ENCODE measurements at places on chromosomes 1 and 21. TPM values are rescaled to one million over a fixed set of nuclear protein-coding genes. Genes with fewer than 3 reads are reported as not detected.

DNA sequence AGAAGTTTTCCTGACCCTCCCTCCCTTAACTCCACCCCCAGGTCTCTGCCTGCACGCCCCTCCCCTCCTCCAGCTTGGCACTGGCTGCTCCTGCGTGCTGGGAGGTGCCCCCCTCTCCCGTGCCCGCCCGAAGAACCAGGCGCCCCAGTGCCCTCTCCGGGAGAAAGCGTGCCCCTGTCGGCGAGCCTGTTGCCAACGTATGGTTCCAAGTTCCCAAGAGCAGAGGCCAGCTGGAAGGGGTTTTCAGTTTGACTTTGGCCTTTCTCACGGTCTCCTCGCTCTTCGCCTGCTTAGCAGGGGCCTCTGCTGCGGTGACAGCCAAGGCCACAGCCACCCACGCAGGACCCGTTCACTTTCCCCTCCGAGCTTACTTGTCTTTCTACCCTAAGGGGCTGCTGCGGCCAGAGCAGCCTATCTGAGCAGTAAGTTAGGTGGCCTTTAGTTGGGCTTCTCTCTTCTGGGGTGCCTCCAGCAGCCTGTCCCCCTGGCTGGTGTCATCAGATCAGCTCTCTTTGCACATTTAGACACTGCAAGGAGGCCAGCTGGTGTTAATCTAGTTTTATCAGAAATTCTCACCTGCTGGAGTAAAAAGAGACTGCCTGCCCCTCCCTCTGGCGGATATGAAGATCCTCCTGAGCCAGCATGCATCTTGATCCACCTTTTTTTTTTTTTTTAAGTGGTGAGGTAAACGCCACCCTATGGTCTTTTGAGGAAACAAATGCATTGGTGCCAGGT is 1.5 kb downstream of the STUM start:
- no peaks in the 10 kb centered on the region for H3K27me3 ChIP-seq
- H3K4me3 ChIP-seq, result peak overlapping the region; percentile 61
- H3K4me1 ChIP-seq, result peaks cover 5% of the 10 kb centered on the region
- no peaks in the 10 kb centered on the region for H3K36me3 ChIP-seq
- no peak overlapping the region for H3K27ac ChIP-seq

GRCh38 chr1:147600119-147601111 is 59.1 kb downstream of the BCL9 start:
- no peak for DNase-seq
- H3K4me1 ChIP-seq, result peaks cover 8% of the 10 kb centered on the region
- peak overlapping the region; percentile 98 for H3K27ac ChIP-seq
- H3K36me3 ChIP-seq, result no peaks in the 10 kb centered on the region

- DNase-seq, result no peak
- no peak overlapping the region for H3K27ac ChIP-seq
- no peaks in the 10 kb centered on the region for H3K36me3 ChIP-seq
- no peaks in the 10 kb centered on the region for H3K4me1 ChIP-seq
- H3K4me3 ChIP-seq, result no peak overlapping the region
These were observed 43.1 kb upstream of the PIGC start for GRCh38 chr1:172486805-172487454.

DNA sequence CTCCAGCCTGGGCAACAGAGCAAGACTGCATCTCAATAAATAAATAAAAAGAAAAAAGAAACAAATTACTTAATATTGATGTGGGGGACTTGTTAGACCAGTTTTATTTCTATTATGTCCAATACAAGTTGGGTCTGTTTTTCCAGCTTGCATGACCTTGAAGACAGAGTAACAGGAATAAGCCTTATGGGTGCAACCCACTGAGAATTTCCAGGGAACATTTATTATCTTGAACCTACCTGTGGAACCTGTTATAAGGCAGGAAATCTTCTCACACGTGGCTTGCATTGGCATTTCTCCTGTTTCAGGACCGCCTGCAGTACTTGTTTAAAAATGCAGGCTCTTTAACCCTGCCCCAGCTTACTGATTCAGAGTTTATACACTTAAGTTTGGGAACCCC is 64.0 kb downstream of the ZBTB17 start:
- peaks cover 5% of the 10 kb centered on the region for H3K4me1 ChIP-seq
- H3K36me3 ChIP-seq, result peaks cover 2% of the 10 kb centered on the region

The BMP8A gene
- total RNA-seq, result 6.9 TPM

- H3K36me3 ChIP-seq, result no peaks in the 10 kb centered on the region
- H3K4me1 ChIP-seq, result no peaks in the 10 kb centered on the region
- DNase-seq, result no peak
- H3K4me3 ChIP-seq, result no peak overlapping the region
- no peaks in the 10 kb centered on the region for H3K27me3 ChIP-seq
These were observed 54.7 kb downstream of the FNBP1L start for GRCh38 chr1:93502571-93502970.

DNA sequence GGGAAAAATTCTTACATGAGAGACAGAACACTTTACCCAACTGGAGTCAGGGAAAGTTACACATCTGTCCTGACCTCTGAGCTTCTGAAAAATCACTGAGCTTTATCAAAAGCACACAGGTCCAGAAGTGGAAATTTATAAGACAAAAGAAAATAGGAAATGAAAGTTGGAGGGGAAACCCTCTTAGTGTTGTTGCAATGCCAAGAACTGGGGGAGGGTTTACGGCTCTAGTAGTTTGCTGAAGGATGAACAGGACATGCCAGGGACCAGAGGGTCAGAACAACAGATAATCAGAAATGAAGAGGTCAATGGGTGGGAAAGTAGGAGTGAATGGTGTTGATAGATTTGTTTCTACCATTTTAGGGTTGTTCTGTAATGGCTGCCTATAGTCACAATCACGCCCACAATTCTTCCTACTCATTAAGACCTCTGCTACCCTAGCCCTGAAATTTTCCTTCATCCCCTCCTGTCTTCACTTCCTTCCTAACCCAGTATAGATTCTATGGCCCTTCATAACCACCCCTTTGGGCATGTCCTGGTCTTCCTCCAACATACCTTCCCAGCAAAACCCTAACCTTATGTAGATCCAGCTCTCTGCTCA is 30.3 kb upstream of the FMOD start:
- H3K4me3 ChIP-seq, result no peak overlapping the region
- H3K4me1 ChIP-seq, result peaks cover 32% of the 10 kb centered on the region
- DNase-seq, result peak; percentile 25
- no peaks in the 10 kb centered on the region for H3K36me3 ChIP-seq
- H3K27me3 ChIP-seq, result no peaks in the 10 kb centered on the region

The CCDC30 gene
- total RNA-seq, result 5.8 TPM

The RXRG gene
- 1.4 TPM for total RNA-seq

- DNase-seq, result no peak
- H3K36me3 ChIP-seq, result no peaks in the 10 kb centered on the region
- H3K4me3 ChIP-seq, result no peak overlapping the region
- no peak overlapping the region for H3K27ac ChIP-seq
These were observed 650 bp downstream of the TNFAIP8L2 start for GRCh38 chr1:151157067-151157531.

- no peak overlapping the region for H3K27ac ChIP-seq
- no peaks in the 10 kb centered on the region for H3K36me3 ChIP-seq
- H3K27me3 ChIP-seq, result no peaks in the 10 kb centered on the region
These were observed 562.4 kb upstream of the USP24 start for GRCh38 chr1:55777545-55777944.

The FAM177B gene
- not detected for total RNA-seq

- no peaks in the 10 kb centered on the region for H3K36me3 ChIP-seq
- H3K27me3 ChIP-seq, result no peaks in the 10 kb centered on the region
- DNase-seq, result no peak
- H3K4me3 ChIP-seq, result peak overlapping the region; percentile 81
These were observed 672 bp downstream of the ENSA start for GRCh38 chr1:150628766-150629114.

- no peaks in the 10 kb centered on the region for H3K36me3 ChIP-seq
- no peak overlapping the region for H3K27ac ChIP-seq
- peaks cover 18% of the 10 kb centered on the region for H3K4me1 ChIP-seq
- DNase-seq, result no peak
These were observed 48.0 kb downstream of the GPR161 start for GRCh38 chr1:168088511-168089325.

DNA sequence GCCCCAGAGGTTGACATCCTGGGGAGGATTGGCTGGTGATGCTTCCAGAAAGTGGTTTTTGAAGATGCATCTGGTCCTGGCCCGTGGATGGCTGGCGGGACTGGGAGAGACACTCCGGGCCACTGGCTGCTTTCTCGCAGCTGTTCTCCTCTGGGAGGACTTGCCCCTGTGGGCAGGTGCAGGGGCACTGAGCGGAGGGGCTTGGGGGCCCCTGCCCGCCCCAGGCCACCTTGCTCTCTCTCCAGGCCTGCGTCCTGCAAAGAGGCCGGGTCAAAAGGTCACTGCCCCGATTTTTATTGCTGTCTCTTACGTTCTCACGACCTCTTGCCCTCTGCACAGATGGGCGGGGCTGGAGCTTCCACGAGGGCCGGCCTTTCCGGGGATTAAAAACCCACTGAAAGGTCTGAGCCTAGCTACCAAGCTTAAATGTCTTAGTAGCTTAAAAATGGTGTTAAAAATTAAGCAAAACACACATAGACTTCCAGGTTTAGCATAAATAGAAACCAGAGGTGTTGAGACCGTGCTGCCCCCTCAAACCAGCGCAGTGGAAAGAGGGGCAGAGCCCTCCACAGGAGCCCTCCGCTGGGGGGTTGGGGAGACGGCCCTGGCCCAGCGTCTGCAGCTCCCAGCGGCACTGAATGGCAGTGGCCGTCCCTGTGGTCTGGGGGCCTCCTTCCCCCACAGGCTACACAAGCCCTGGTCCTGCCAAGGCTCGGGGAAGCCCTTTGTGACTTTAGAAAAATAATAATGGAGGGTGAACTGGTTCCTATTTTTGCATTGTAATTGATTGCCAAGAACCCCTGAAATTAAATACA is 43.9 kb downstream of the SKI start:
- H3K36me3 ChIP-seq, result no peaks in the 10 kb centered on the region
- no peaks in the 10 kb centered on the region for H3K27me3 ChIP-seq
- DNase-seq, result no peak
- peak overlapping the region; percentile 11 for H3K27ac ChIP-seq

The HRNR gene
- not detected for total RNA-seq

The C1QTNF12 gene
- total RNA-seq, result 1.5 TPM

- H3K36me3 ChIP-seq, result no peaks in the 10 kb centered on the region
- no peak overlapping the region for H3K4me3 ChIP-seq
- no peak overlapping the region for H3K27ac ChIP-seq
- H3K27me3 ChIP-seq, result no peaks in the 10 kb centered on the region
- no peaks in the 10 kb centered on the region for H3K4me1 ChIP-seq
These were observed 55.4 kb upstream of the JUN start for GRCh38 chr1:58839147-58839795.

The SELE gene
- total RNA-seq, result 0.92 TPM

DNA sequence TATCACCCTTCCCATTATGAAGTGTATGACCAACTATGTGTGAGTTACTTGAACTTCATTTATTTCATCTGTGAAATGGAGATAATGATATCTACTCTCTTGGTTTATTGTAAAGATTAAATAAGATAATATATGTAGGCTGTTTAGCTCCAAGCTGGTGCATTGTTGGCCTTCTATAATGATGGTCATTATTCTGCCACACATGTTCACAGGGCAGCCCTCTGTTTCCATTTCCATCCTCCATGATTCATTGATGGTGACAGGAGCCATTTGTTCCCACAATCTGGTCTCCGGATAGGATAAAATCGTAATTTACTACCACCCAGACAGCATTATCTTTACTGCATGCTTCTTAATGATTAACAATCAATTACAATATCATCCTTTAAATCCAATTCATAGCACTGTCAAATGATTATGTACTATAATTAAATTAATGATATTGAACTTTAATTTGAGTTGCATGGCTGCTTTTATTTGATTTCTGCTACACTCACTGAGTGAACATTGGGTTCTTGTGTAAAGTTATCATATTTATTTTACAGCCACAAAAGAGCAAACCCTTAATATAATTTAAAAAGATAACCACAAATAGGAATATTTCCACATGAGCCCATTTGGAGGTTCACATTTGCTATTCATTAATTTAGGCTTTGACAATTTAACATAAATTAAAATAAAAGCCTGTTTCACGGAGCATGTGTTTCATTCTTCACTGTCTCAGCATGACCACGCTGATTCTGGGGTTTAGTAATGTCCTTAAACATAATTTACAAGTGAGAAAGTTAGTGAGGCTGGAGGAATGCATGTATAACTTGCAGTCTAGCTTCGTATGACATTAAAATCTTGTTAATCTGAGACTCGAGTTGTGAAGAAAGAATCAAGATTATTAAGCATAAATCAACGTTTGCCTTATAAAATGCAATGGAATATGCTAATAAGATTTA is 596.4 kb upstream of the ZRANB2 start:
- H3K27ac ChIP-seq, result no peak overlapping the region
- H3K36me3 ChIP-seq, result no peaks in the 10 kb centered on the region
- no peaks in the 10 kb centered on the region for H3K4me1 ChIP-seq
- no peak overlapping the region for H3K4me3 ChIP-seq

The GBP4 gene
- 23.7 TPM for total RNA-seq

DNA sequence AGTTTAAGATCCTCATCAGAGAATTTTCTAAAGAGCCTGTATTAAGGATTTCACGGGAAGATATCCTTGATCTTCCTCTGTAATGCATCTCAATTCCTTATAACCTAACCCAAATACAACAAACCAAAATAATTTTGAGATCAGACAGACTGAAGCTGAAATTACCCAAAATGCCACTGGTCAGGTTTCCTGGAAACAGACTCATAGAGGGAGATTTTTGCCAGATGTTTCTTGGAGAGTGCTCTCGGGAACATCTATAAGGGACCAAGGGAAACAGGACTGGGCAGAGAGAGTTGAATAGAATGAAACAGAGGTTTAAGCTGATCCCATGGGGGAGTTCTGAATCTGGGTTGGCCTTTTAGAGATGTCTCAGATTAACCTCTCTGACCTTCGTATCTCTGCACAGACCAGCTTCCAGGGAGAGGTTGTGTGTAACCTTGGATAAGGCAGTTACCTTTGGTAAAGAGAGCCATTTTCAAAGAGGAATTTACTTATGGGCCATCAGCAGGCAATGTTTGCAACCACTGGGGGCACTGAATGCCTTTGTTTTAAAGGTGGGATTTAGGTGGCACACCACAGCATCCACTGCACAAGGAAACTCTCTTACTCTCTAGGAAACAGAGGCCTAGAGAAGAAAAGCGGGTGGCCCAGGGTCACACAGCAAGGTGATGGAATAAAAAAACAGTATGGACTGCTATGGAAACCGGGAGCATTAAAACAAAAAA is 130.8 kb upstream of the SGIP1 start:
- no peak for DNase-seq
- no peak overlapping the region for H3K27ac ChIP-seq
- no peaks in the 10 kb centered on the region for H3K36me3 ChIP-seq
- H3K4me1 ChIP-seq, result peaks cover 6% of the 10 kb centered on the region
- H3K27me3 ChIP-seq, result no peaks in the 10 kb centered on the region

- H3K27ac ChIP-seq, result no peak overlapping the region
- DNase-seq, result no peak
- H3K4me1 ChIP-seq, result peaks cover 9% of the 10 kb centered on the region
These were observed 33.0 kb downstream of the CAMK1G start for GRCh38 chr1:209616366-209617046.

GRCh38 chr1:85464497-85465098 is 361 bp downstream of the DDAH1 start:
- peaks cover 3% of the 10 kb centered on the region for H3K4me1 ChIP-seq
- no peaks in the 10 kb centered on the region for H3K27me3 ChIP-seq
- H3K4me3 ChIP-seq, result peak overlapping the region; percentile 75
- peak; percentile 69 for DNase-seq

The DFFB gene
- 11.0 TPM for total RNA-seq

Data from ovary (tissue), 10 donors.